ENCODE measurements at places on chromosomes 7 and 10.

- DNase-seq, result no peak
Measured at GRCh38 chr7:51113962-51114361, 202.6 kb downstream of the COBL start.

DNA sequence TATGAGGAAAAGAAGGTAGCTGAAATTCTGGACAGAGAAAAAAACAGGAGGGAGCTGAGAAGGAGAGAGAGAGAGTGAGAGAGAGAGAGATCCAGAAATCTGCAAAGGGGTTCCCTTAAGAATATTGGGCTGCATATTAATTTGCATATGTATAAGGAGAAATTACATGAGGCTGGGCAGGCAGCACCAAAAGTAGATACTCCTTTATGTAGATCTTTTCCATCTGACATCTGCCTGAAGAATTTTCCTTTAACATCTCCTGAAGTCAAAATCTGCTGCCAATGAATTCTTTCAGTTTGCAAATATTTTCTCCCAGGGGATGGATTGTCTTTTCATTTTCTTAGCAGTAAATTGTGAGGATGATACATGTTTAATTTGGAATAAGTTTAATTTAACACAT is 1365.3 kb downstream of the GATA3 start:
- no peak for DNase-seq

- no peak for DNase-seq
Measured at GRCh38 chr10:36675458-36675880, 449.9 kb upstream of the ANKRD30A start.

GRCh38 chr10:76554478-76554877 is 1083.1 kb downstream of the KCNMA1 start:
- DNase-seq, result no peak

DNA sequence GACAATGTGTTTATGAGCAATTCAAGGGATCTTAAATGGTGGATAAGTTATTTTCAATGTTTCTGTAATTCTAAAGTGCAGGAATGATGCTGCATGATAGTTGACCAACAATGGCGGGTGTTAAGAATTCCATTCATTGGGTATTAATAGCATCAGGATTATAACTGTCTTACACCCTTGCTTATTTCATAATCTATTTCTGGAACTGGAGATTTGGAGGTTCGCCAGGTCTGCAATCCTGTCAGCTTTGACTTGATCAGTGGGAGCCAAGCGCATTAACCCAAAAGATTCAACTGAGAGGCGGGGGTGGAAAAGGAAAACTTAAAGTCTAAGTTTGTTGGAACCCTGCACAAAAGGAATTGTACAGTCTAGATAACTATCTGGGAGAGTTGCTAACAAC is 114.9 kb upstream of the ZEB1 start:
- no peak for DNase-seq

GRCh38 chr7:69770613-69771012 is 172.3 kb downstream of the AUTS2 start:
- no peak for DNase-seq

- DNase-seq, result no peak
Measured at GRCh38 chr7:87212498-87212897, 7.0 kb downstream of the TMEM243 start.

DNA sequence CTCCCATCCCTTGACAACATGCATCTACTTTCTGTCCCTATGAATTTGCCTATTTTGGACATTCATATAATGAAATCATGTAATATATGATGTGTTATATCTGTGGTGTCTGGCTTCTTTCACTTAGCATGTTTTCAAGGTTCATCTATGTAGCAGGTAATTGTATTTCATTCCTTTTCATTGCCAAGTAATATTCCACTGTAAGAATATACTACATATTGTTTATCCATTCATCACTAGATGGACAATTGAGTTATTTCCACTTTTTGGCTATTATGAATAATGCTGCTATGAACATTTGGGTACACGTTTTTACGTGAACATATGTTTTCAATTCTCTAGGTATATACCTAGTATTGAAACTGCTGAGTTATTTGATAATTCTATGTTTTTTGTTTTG is 238.2 kb downstream of the PTEN start:
- no peak for DNase-seq
